Lung microvascular endothelial cell (primary cell): ENCODE measurements at places on chromosomes 11 and 22.

GRCh38 chr22:49393526-49393925 is 434.1 kb downstream of the BRD1 start:
- DNase-seq: no peak

DNA sequence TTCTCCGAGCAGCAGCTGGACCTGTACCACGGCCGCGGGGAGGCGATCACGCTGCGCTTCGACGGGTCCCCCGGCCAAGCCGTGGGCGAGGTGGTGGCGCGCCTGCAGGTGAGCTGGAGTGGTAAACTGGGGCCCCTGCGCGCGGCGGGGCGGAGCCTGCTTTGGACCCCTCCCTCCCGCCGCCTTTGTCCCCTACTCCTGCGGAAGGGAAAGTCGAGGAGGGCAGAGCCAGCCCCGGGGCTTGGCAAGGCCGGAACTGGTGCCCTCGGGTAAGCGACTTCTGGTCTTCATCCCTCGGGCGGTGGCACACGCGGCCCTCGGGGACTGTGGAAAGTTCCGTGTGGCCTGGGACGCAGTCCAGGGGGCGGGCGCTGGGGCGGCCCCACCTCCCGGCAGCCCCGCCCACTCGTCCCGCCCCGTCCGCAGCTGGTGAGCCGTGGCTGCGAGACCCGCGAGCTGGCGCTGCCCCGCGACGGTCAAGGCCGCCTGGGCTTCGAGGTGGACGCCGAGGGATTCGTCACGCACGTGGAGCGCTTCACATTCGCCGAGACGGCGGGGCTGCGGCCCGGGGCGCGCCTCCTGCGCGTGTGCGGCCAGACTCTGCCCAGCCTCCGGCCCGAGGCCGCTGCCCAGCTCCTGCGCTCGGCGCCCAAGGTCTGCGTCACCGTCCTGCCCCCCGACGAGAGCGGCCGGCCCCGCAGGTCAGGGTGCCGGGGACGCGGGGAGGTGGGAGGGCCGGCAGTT is 9.2 kb downstream of the SIPA1 start:
- DNase-seq: peak; percentile 33

GRCh38 chr22:20634560-20635226 is 127.3 kb downstream of the MED15 start:
- no peak for DNase-seq

GRCh38 chr11:74739546-74740270 is 8.5 kb upstream of the CHRDL2 start:
- DNase-seq: peak; percentile 75

- no peak for DNase-seq
These were observed 353.8 kb downstream of the TMEM135 start for GRCh38 chr11:87391496-87391895.
